ENCODE measurements at places on chromosomes 7 and 10. TPM values are rescaled to one million over a fixed set of nuclear protein-coding genes. Genes with fewer than 3 reads are reported as not detected.

The NAT16 gene
- not detected for total RNA-seq

DNA sequence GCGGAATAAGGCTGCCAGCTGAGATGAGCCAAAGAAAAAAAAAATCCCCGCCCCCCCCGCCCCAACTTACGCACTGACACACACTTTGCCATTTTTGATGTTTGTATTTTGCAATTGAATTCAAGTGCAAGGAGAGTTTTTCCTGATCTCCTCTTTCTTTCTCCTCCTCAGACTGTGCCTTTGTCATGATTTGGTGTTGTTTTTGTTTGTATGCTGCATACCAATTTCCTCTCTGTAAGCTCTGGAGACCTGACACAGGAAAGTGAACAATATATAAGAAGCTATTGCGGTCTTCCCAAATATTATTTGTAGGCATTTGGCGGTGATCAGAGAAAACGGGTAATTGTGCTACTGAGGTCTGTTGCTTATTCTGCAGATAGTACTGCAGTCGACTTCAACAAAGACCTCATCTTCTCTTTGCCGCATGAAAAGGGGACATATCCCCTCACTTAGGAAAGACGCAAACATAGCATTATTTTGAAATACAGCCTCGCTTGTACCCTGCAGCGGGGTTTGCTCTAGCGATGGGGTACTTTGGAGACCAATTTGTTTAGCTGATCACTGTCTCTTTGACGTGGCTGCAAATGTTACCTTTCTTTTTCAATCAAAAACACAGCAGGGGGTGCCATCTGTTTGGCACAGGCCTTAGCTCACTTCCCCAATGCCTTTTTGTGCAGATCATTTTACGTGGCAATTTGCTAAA is 206.6 kb downstream of the SKAP2 start:
- DNase-seq = no peak

DNA sequence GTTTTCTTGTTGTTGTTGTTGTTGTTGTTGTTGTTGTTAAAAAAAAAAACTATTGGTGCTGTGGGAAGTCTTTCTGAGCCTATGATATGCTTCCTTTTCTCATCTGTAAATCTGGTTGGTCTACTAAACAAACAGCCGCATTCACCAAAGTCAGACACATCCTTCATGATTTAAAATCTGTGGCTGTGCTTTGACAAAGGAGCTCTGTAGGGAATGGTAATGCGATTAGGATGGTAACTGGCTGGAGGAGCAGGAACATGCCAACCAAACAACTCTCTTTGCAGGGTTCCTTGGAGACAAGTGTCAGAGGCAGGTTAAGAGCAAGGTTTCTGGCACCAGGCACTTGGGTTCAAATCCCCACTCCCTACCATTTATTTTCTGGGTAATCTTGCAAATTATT is 14.9 kb upstream of the SP4 start:
- no peak for DNase-seq

The CPN1 gene
- not detected for total RNA-seq

DNA sequence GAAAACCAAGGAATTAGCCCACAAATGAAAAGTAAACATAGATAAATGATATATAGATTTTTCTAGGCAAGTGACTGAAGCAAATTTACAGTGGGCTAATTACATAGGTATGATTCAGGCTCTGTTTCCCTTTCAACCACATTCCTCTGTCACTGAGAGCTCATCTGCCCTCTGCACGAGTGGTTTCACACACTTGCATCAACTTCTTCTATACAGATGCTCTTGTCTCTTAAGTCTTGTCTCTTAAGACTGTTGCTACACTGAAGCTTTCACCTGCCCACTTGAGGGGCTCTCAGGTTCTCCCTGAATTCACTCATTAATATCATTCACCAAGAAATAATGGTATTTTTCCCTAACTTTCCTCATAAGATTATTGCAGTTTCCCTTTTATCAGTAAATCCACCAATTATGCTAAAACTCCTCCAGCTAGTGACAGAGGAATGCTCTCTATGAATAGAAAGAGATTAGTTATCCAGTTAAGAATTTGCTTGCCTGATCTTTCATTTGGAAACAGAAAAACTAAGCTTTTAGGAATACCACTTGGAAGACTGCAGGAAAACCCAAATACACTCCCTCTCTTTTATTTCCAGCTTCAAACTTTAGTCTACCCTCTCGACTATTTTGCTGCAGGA is 95.7 kb downstream of the ELAPOR2 start:
- no peak for DNase-seq

DNA sequence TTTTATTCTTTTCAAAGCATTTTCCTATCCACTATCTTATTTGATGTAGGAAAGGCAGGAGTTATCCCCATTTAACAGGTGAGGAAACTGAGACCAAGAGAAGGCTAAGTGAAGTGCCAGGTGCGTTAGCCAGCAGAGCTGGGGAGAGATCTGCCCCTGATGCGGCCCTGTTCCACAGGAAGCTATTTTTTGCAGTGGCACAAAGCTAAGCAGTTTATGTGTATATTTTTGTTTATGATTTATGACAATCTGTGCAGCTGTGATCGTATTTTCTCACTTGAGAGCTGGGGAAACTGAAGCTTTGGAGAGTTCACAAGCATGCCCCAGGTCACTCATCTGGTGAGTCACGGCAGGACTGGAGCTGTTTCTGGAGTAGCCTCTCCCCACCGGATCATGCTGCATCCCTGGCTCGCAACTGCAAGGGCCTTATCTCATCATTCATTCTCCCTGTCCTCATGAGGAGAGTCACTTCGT is 38.8 kb downstream of the SLC29A3 start:
- peak; percentile 60 for DNase-seq

- no peak for DNase-seq
These were observed 51.5 kb downstream of the CCNY start for GRCh38 chr10:35387768-35388167.

The COBL gene
- 1.8 TPM for total RNA-seq

DNA sequence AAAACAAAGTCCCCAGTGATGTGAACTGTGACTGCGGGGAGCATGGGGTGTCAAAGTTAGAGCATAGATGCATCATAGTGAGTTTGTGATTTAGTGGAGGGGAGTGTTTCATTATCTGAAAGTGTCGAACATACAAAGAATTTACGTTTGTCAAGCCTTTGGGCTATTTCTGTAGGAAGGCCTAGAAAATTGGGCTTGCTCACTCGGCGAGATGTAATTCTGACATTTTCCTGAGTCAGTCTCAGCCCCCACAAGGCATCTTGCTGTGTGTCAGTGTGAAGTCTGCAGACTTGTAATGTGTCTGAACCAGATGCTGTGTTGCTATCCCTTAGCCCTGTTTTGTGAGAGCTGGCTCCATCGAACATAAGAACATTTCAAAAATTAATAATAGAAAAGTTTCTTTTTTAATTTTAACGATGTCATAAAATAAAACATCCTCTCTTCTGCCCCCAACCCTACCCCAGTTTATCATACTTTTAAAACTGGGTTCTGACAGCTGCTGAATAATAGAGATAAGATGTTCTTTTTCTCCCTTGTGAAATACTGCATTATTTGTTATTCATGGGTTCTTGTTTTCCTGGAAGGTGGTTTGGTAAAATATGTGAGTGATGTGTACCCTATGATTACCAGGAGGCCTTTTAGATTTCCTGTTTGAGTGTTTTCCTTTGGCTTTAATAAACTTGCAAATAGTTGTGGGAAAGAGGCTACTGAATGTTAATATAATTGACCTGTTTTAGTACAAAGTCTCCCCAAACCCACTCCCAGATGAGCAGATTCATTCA is 207.4 kb downstream of the GPR158 start:
- no peak for DNase-seq

The GUSB gene
- 41.8 TPM for total RNA-seq

The WNT8B gene
- not detected for total RNA-seq

DNA sequence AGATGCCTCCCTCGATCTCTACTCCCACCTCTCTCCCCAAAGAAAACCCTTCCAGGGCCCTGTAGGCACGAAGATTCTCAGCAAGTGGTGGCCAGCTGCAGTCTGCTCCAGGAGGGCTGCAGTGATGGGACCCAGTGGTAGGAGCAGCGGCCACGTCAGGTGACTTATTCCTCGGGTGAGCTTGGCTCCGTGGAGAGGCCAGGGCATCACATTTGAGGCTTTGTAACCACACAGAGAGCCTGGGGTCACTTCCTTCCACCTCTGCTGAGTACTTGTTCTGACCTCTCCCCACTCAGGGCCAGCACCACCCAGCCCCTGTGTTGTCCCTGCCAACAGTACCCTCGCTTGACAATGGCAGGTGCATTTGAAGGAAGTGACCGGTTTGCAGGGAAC is 17.9 kb upstream of the EN2 start:
- no peak for DNase-seq
